ENCODE measurements at places on chromosomes 7 and 10. TPM values are rescaled to one million over a fixed set of nuclear protein-coding genes. Genes with fewer than 3 reads are reported as not detected.

ADIRF gene
- total RNA-seq = not detected

HMX2 gene
- 0.31 TPM for total RNA-seq

UCMA gene
- total RNA-seq = not detected

ZNF853 gene
- total RNA-seq = 0.99 TPM

MIOS gene
- total RNA-seq = 37.2 TPM

MCM10 gene
- total RNA-seq = 74.2 TPM

MKI67 gene
- total RNA-seq = 241 TPM

ZWINT gene
- 72.7 TPM for total RNA-seq

GPR26 gene
- total RNA-seq = not detected

CPA5 gene
- total RNA-seq = not detected

Measured in activated CD4-positive, alpha-beta memory T cell treated with anti-CD3 and anti-CD28 coated beads for 36 hours (primary cell).